ENCODE measurements at places on chromosomes 2 and 18. TPM values are rescaled to one million over a fixed set of nuclear protein-coding genes. Genes with fewer than 3 reads are reported as not detected.
A peak's percentile ranks its signal among the peaks of the same experiment; 100 is the strongest.

The APCDD1 gene
- 47.8 TPM for total RNA-seq

The CCDC85A gene
- 6.4 TPM for total RNA-seq

DNA sequence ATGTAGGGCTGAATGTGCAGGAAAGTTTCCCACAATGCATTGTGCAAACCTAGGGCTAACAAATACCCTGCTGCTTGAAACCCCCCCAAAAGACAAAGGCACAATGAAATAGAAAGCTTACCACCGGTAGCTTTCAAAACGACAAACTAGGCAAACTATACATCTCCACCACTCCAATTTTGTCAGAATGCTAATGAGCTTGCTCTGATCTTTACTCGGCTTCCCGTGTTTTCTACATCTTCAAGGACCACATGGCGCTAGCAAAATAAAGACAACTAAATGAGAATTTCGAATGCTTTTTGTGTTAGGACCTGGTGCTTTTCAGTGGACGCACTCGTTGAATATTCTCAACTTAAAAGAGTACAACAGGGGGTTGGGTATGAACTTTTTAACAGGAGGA lies 37.2 kb upstream of the OTX1 start:
- DNase-seq = no peak

The MYO3B gene
- not detected for total RNA-seq

DNA sequence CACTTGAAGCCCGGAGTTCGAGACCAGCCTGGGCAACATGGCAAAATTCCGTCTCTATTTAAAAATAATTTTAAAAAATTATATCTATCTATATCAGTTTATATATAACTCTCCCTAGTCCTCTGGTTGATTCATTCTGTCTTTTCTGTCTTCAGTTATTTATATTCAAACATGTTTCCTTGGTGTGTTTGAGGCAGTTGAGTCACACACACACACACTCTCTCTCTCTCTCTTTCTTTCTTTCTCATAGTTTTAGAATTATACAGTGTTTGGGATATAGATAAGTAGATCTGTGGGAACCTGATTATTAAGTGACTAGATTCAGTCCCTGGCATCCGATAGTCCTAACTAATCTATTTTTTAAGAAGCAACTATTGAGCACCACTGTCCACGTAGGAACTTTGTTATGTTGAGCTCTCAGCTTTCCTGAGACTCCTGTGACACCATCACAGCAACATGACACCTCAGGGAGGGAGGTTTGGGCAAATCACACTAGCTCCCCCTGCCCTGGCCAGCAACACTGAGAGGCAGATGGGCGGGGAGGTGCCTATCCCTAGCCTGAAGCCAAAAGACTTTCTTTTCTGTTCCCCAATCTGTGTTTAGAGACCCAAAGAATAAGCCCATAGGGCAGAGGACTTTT lies 482.7 kb downstream of the DLGAP1 start:
- DNase-seq = no peak

DNA sequence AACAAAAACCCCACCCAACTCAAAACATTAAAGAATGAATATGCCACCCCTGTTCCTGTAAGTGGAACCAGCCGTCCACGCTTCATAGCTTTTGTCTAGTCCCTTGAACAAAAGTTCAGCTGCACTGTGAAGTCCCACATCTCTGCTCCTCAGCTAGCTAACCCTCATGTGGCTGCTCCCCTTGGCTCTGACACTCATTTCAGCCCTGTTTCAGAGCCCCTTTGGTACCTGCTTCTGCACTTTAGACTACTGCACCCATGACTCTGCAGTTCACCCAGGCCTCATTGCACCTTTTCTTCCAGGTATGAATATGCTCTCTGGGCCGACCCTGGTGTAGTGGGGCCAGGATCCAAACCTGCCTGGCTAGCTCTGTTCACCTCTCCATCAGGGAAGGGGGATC lies 155.3 kb downstream of the DIS3L2 start:
- DNase-seq = no peak

DNA sequence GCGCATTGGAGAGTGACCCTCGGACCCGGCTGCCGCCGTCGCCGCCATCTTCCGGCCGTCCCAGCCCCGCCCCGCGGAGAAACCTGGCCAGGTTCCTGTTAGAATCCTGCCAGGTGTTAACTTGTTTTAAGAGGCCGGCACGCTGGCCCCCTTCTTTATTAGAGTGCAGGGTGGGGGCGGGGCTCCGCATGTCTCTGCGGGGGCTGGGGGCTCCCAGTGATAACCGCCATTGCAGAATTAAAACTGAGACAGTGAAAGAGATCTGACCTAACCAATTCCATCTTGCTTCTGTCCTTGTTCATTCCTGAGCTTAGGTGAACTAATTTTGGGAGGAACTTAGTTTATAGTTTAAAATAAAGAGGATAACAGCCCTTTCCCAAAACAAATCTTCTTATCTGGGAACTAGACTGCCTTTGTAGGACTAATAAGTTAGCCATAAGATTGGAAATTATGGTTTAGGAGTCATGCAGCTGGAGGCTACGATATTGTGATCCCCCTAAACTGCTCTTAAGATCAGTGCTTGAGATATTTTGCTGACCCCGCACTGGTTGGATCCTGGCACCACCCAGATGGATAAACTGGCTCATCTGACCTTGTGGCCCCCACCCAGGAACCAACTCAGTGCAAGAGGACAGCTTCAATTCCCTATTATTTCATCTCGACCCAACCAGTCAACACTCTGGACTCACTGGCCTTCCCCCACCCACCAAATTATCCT lies 543 bp upstream of the STARD7 start:
- peak; percentile 21 for DNase-seq

GRCh38 chr2:164842624-164842966 lies 972 bp upstream of the COBLL1 start:
- no peak for DNase-seq

DNA sequence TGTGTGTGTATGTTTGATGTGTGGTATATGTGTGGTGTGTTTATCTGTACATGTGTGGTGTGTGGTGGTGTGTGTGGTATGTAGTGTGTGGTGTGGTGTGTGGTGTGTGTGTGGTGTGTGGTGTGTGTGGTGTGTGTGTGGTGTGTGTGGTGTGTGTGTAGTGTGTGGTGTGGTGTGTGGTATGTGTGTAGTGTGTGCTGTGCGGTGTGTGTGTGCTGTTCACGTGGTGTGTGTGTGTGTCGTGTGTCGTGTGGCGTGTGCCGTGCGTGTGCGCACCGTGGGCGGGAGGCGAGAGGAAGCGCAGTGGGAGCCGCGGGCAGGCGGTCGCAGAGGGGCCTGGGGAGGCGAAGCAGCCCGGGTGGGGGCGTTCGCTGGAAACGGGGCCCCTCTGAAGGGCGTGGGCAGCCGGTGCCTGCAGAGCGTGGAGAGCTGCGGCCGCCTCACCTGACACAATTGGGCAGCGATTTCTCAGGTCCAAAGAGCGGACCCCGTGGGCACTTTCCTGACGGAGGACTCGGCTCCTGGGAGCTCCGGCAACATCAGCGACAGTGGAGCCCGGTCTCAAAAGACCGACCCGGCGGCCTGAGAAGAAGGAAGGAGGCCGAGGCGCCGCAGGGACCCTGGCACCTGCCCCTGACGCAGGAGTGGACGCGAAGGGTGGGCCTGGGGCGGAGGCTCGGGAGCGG lies 741.1 kb upstream of the SALL3 start:
- no peak for DNase-seq

GRCh38 chr2:119293900-119294299 lies 70.3 kb downstream of the STEAP3 start:
- DNase-seq = no peak

- no peak for DNase-seq
Measured at GRCh38 chr2:225920621-225921220, 521.2 kb downstream of the NYAP2 start.

DNA sequence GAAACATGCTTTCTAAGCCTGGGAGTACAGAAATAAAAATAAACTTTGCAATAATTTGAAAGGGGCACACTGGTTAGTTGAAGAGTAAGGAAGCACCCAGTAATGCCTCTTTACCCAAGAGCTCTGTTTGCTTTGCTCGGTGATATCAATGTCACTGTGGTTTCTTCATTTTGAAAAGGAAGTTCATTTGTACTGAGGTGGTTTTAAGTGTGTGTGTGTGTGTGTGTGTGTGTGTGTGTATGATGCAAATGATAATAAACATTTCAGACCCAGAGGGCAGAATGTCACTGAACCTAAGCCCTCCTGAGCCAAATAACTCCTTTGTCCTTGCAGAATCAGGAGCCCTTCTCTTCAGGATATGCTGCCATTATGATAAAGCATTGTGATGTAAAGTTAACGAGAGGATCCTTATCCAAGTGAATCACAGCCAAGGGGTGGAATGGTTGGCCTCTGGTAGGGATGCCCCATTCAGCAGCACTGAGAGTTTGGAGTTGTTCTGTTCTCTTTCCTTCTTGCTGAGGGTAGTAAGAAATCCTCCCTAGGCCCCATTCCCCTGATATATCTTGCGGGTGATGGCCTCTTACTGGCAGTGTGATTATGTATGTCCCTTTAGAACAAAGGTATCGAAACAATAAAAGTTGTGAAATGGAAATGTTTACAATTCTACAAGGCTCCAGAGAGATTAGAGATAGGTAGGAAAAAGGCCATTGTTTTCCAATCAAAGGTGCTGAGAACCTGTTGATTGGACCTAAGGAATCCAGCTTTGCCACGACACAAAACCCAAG lies 7.6 kb downstream of the ITGA6 start:
- DNase-seq = peak; percentile 64

DNA sequence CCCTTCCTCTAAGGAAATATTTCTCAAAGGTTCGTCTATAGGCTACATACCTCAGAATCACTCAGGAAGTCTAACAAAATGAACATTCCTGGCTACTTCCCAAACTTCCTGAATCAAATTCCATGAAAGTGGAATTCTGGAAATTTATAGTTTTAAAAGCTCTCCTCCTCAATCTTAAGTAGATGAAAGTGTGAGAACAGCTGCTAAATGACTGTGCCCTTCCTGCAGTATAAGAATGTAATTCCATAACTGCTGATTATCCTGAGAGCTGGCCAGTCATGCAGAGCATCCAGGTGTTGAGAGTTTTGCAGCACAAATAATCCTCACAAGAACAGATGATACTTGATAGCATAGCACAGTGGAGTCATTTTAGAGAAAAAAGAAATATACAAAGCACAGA lies 265.0 kb downstream of the KCNJ3 start:
- DNase-seq = no peak

GRCh38 chr18:34971313-34971712 lies 69.9 kb upstream of the MAPRE2 start:
- no peak for DNase-seq

GRCh38 chr2:9092383-9093282 lies 89.1 kb upstream of the MBOAT2 start:
- no peak for DNase-seq

The AUP1 gene
- total RNA-seq = 173 TPM

The FSHR gene
- not detected for total RNA-seq

DNA sequence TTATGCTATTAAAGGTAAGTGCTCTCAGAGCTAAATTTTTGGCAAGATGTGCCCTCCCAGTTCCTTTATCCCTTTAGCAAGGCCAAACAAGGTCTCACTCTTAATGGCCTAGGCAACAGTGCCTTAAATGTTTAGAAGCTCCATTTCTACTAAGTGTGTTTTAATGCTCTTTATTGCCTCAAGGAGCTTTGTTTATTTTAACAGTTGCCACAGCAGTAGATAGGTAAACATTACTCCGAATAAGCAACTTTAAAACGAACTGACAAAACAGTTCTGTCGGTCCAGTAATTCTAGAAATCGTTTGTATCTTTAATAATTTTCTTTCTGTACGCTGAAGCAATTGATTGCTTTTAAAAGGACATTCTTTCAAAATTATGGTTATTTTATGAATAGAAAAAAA lies 74.5 kb downstream of the PIEZO2 start:
- DNase-seq = no peak

The GALNT13 gene
- total RNA-seq = 1.2 TPM

The SLC30A3 gene
- not detected for total RNA-seq

DNA sequence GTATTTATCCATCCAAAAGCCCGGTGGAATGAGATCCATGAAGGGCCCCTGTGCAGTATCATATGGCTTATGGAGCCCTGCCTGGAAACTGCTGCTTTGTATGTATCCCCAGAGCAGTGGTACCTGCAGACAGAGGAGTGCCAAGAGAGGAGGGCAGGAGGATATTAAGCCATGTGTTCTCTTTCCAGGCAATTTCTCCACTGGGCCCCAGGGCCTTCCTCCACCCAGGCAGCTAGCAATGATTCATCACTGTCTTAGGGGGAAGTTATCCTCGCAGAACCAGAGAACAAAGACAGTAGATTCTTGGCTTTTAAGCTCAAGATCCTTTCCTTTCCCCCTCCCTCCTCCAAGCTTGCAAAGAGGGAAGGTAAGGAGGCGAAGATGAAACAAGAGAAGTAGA lies 98.1 kb downstream of the LRRC30 start:
- DNase-seq = no peak

DNA sequence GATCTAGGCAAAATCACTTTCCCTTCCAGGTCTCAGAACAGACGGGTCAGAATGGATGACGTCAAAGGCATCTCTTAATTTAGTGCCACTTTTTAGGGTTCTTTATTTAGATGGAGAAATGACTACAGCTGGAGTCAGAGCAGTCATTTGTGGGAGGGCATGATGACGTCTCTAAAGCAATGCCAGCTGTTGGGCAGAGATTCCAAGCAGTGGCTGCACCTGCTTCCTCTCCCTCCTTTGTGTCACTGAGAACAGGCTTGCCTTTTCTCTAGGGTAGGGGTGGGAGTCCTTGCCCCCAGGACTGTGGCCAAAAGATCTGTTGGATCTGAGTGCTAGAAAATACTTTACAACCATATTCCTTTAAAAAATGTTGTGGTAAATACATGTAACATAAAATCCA lies 28.7 kb upstream of the SKOR2 start:
- DNase-seq = no peak

DNA sequence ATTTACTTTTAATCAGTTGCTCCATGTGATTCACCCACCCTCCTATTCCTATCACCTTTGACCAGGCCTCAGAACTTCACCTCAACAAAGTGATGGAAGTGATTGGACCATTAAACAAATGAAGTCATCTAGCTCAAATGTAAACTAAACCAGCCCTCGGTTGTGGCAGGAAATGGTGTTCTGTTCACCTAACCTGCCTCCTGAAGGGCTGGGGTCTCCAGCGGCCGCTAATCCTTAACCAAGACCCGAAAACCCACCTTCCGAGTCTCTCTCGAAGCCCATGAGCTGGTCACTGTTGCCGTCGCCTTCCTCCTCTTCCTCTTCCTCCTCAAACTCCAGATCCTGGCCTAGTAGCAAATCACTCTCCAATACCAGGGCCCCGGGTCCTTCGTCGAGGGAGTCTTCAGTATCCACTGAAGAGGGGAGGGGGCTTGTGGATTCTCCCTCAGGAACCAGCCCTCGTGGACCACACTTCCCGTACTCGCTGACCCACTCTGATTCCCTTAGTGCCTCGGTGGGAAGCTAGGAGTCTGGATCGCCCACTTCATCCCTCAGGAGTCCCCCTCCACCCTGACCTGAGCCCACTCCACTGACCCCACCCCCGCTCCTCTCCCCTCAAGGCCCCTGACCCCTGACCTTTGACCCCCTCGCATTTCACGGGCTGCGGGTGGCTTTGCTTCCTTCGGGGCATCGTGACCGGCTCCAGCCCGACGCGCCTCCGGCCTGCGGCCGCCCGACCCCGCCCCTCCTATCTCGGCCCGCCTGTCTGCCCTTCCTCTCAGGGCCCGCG lies 503 bp downstream of the ZNF513 start:
- peak; percentile 40 for DNase-seq

All from stomach (tissue), 19 donors.